Activated CD4-positive, alpha-beta T cell treated with anti-CD3 and anti-CD28 coated beads, Interleukin-2, amount 10 ng/mL, durations not matched to agents 7 days and 5 days (primary cell): ENCODE measurements at places on chromosomes 6 and 20.

DNA sequence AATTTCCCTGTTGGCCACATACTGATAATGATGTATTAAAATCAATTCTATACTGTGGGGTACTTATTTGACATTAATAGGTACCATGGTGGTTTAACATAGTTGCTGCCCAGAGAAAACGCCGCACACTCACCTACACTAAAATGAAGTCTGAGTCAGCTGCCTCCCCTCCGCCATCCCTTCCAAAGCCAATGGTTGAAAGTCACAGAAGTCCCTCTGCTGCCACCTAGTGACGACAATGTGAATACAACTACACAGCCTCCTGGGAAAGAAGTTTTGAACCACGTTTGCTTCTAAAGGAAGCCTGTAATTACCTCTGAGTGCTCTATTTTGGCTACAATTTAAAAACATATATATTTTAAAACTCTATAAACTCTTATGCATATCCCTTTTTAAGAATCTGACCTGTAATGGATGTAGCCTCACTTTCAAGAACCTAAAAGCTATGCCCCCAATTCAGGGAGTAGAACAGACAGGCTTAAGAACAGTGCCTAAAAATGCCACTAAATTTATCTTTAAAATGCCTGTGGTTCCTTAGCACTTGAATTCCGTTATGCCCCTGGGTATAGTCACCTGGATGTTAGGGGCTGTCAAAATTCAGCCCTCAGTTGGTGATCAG, 20.6 kb upstream of the ECI2 start:
- DNase-seq: peak; percentile 88

- DNase-seq: no peak
These were observed 104.2 kb upstream of the DST start for GRCh38 chr6:56746767-56747504.

GRCh38 chr6:139369568-139370282, 4.7 kb downstream of the CITED2 start:
- peak; percentile 22 for DNase-seq

- DNase-seq: peak; percentile 26
These were observed 47.8 kb downstream of the ELOVL5 start for GRCh38 chr6:53300656-53301551.
